ENCODE measurements at places on chromosomes 12 and 14.

GRCh38 chr12:6367969-6368892 lies 7.1 kb downstream of the SCNN1A start:
- DNase-seq = no peak

- DNase-seq = no peak
Observed at GRCh38 chr12:48965298-48965838, 6.2 kb downstream of the WNT10B start.

- no peak for DNase-seq
Observed at GRCh38 chr14:79256380-79256779, 954.9 kb downstream of the DIO2 start.

DNA sequence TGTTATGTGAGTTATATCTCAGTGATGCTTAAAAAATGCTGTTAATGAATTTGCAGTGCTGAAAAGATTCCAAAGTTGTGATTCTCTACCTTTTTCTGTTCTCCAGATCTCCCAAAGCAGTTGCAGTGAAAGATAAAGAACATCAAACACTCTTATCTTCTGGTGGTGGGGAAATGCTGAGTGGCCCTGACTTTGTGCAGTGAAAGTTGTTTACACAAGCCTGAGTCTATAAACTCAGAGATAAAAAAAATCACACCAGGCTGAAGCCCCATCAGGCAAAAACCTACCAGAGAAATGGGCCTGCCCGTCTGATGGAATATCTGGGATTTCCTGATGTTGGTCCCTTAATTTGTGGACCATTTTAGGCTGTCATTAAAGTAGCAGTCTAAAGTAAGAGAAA lies 46.1 kb downstream of the RASSF3 start:
- DNase-seq = no peak

- DNase-seq = no peak
Observed at GRCh38 chr14:23569443-23570151, 2.0 kb upstream of the AP1G2 start.

DNA sequence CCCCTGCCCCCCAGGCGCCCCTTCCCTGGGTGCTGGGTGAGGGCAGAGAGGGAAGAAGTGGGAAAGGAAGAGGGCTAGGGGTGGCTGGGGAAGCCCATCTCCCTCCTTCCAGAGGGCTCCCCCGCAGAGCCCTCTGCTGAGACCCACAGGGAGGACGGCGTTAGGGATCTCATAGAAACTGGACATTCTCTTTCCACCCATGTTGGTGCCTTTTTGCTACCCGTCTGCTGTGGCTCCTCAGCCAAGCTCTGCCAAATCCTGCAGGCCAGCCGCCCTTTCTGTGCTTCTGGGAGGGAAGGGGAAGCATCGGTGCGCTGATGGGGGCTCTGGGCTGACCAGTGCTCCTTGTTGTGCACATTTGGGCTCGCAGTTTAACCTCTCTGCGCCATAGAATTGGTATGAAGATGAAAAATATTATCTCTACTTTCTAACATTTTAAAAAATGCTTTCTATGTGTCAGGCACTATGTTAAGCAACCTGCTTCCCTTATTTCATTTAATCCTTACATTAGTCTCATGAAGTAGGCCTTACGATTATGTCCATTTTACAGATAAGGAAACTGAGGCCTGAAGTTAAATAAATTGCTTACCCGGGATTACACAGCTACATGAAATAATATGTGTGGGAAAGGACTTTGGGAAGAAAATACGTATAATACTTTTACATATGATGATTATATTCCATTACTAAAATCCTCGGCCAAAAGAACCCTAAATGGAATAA lies 981 bp downstream of the SLC48A1 start:
- no peak for DNase-seq

- DNase-seq = no peak
Observed at GRCh38 chr14:45028107-45028626, 55.7 kb upstream of the PRPF39 start.

DNA sequence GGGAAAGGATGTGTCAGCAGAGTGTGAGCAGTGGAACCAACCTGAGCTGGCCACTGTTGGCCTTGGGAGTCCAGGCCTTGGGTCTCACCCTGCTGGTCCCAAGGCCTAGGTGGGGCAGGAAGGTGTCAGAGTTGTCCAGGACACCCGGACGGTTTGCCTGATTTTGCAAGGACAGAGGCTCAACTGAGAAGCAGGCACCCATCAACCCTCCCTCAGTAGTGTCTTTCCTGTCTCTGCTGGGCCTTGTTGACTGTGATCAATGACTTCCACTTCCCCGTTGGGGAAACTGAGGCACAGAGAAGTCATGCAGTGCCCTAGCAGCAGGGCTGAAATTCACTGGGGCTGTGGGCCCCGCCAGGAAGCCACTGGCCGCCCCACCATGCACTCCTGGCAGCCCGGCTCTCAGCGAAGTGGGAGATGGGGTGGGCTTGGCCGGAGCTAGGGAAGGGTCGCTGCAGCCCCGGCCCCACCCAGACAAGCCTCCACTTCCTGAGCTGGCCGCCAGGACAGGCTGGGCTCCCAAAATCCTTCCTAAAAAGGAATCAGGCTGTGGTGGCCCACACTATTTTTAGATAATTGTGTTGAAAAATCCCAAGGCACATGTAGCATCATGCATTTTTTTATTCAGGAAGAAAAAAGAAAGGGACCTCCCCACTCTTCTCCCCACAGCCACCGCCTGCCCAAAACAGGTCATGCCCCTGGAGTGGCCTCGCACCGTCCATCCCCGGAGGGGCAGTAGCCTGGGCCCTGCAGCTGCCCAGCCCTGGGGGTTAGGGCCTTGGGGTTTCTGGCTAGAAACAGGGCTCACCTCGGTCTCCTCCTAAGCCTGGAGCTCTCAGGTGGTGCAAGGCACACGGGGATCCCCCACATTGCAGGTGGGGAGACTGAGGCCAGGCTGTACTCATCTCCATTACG lies 127.4 kb downstream of the CALM1 start:
- DNase-seq = no peak

- DNase-seq = peak; percentile 39
Observed at GRCh38 chr12:57111031-57111734, at the start of gene STAT6. TSS of gene STAT6 (minus strand) at chr12:57111362. CDS start at chr12:57108278, 3,084 bp downstream.

GRCh38 chr12:20011200-20011599 lies 357.1 kb upstream of the PDE3A start:
- DNase-seq = no peak

GRCh38 chr14:21185491-21185890 lies 29.6 kb upstream of the OR5AU1 start:
- DNase-seq = no peak

- no peak for DNase-seq
Observed at GRCh38 chr12:52215587-52216031, 17.4 kb upstream of the KRT7 start.

DNA sequence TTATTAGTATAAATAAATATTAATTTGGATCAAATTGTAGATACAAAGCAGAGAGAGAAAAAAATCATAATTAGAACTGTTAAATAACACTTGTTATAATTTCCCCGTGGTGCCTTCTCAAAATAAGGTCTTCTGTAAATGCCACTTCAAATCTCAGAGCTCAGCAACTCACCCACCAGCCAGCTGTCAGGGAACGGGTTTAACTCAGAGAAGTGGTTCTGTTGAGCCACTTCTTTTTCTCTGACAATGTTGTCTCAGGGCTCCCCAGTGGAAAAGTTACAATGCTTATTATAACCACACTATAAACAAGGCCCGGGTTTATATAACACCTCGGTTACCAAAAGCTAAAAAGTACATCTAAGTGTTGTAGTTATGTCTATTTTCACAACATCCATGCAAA lies 452.6 kb downstream of the GLT1D1 start:
- no peak for DNase-seq

DNA sequence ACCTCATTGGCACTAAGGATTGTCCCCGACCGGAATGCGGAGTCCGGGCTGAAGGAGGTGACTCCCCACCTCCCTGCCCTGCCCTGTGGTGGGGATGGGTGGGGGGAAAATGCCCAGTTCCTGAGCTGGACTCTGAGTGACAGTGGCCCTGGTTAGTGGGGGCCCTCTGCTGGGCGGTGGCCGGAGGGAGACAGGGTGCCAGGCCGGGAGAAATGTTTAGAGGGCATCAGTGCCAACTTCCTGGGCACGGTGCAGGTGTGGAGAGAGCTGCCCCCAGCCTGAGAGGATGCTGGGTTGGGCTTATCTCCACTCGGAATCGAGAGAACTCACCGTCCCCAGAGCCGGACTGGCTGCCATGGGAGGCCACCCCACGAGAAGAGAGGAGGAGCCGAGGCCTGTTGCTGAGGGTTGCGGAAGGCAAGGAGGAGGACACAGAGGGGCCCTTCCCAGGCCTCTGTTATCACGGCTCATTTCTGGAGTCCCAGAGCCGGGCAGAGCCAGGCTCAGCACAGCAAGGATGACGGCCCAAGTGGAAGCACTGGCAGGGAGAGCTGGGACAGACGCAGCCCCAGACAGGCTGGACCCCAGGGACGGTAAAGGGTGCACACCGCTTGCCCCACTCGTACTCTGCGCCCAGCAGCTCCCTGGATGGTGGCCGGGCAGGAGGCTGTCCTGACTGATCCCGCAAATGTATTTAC lies 156.7 kb downstream of the KIF26A start:
- DNase-seq = no peak

- DNase-seq = no peak
Observed at GRCh38 chr12:60263836-60264493, 668.1 kb downstream of the SLC16A7 start.

DNA sequence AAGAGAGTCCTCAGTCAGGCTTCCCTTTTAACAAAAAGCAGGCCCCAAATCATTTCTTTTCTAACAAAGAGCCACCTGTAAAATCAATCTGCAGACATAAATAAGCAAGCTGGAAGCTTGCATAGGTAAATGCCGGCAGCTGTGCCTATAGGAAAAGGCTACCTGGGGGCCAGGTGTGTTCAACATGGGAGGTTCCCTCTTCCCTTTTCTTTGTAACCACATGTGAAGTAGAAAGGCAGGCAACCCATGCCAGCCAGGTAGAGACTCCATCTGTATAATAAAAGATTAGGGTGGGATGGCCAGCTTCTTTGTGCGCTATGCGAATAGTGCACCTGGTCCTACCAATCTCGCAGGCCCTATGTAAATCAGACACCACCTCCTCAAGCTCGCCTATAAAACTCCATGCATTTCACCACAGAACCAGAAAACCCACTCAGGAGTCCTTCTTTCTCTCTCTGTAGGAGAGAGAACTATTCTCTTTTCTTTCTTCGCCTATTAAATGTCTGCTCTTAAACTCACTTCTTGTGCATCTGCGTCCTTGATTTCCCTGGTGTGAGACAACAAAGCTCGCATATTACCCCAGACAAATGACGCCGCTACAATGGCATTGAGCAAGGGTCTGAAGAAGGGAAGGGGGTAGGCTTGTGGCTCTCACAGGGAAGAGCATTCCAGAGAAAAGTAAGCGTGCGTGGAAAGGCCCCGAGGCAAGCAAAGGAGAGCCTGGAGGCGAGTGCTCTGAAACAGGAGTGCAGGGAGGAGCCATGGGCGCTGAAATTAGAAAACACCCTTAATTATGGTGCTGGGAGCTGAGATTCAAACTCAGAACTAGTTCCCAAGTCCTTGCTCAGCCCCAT lies 67.2 kb downstream of the TTC9 start:
- no peak for DNase-seq

DNA sequence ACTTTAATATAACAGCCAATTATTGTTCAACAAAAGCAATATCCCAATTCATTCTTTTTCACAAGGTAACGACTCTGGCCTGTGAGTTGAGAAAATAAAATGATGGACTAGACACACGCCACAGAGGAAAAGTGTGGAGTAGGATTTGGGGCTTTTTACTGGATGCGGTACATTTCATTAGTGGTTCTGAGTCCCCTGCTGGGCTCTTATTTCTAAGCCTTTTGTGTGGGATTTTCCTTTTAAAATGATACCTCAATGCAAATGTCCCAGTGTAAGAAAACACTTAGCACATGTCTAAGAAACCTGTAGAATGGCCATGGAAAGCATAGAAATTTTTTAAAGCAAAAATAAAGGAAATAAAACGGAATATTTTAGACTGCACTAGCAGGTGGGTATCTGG lies 73.4 kb downstream of the C12orf42 start:
- DNase-seq = no peak

GRCh38 chr14:35248476-35248788 lies 43.8 kb upstream of the PSMA6 start:
- DNase-seq = no peak

- no peak for DNase-seq
Observed at GRCh38 chr14:106843951-106844483, 1317.6 kb downstream of the TMEM121 start.

DNA sequence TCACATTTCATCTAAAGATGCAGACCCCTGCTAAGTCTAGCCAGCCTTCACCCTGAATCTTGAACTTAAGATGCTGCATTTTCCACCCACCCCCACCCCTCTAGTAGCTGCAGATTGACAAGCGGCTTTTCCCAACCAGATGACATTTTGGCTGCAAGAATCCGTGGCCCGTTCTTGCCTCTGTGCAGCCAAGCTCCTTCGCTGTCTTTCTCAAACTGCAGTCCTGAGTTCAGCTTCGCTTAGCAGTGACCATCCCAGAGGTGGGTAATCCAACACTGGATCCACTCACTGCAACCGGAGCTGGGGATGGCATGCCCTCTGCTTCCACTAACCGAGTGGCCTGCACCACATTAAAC lies 765 bp upstream of the NFYB start:
- no peak for DNase-seq

GRCh38 chr12:14190694-14191093 lies 174.8 kb upstream of the ATF7IP start:
- no peak for DNase-seq

DNA sequence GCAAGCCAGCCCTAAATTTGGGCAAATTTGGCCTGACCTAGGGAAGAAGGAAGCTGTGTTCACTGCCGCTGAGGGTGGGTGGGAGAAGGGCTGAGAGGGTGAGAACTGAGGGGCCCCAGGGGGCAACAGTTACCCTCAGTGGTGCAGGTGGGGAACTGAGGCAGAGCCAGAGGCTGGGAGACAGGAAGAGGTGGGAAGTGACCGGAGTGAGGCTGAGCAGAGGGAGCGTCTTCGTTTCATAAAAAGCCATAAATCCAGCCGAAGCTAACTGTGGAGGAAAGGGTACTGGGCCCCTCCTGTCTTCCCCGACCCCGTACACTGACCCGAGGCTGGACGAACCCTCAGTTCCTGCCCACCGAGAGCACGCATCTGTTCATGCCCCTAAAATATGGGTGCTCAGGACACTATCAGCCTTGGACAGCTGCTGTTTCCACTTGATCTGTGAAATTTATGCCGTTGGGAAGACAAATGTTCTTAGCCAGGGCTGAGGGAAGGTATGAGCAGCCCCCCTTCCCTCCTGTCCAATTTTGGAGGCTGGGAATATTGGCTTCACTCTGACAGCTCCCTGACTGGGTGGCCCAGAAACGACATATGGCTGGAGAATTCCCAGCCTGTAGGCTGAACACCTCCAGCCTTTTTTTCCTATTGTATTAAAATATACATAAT lies 116.5 kb downstream of the KIF26A start:
- DNase-seq = no peak

- no peak for DNase-seq
Observed at GRCh38 chr14:86481104-86481503, 951.2 kb downstream of the FLRT2 start.

- DNase-seq = no peak
Observed at GRCh38 chr12:53676656-53677015, 753 bp upstream of the ATP5MC2 start.

DNA sequence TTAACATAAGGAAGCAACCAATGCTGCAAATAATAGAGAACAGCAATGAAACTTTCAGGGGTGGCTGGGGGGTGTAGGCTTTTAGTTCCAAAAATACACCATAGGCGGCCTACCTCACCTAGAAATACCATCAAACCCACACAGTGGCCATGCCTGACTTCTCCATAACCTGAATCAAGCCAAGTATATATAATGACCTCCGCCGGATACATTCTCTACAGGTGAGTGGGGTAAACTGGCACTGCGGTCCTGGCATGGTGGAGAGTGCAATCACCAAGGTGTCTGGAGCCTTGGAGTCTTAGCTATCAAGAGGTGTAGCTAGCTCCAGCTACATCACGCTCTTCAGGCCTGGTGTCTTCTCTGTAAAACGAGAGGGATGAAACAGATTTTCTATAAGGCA lies 1.2 kb downstream of the ZBTB25 start:
- no peak for DNase-seq

Data from HS-5 (cell line).